DND-41 (cell line): ENCODE measurements at places on chromosomes 1 and 21.
A peak's percentile ranks its signal among the peaks of the same experiment; 100 is the strongest.

DNA sequence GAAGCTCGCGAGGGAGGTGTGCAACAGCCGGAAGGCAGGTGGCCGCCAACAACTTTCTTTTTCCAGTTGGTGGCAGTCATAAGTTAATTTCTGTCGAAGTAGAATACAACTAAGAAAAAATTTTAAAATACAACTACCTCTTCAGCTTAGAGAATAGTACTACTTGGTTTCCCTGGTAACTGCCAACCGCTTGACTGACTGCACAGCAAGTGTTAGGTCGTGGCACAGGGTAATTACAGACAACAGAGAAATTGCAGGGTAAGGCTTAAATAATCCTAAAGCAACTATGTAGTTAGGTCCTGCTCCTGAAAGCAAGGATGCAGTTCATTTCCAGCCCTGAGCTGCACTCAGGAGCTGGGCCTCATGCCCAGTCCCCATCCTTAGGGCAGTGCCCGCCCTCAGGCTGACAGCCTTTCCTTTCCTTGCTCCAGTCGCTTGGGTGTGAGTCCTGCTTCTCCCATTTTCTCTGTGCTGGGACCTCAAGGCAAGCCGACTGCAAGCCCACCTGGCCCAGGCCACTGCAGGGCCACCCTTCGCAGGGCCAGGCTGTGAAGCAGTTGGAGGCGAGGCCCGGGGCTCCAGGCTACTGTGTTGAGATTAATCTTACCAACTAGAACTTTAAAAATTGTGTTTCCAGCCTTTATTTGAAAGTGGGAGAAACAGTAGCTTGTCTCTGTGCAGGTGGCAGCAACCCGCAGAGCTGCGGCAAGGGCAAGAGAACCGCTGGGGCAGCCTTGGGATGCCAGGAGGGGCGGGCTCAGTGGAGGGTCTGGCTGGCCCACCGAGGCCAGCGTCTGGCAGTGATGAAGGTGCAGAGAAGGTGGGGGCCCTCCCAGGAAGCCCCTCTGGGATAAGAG lies 148.3 kb downstream of the PCBP3 start:
- no peak for DNase-seq

- no peak for DNase-seq
These were observed 19.0 kb downstream of the GART start for GRCh38 chr21:33522953-33523349.

DNA sequence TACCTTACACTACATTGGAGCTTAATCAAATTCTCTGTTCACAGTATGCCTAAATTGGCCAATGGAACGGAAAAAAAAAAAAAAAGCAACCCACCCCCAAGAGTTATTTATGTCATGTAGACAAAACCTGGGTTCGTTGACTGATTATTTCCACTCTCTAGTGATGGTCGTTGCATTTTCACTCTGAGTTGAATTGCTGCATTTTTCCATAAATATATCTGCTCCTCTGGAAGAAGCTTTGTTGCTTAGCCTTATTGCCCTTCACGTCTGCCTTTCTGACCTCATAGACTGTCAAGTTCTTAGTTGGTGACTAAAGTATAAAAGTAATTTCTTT lies 90.2 kb upstream of the RUNX1 start:
- no peak for DNase-seq

GRCh38 chr1:17021896-17022295 lies 10.2 kb upstream of the ATP13A2 start:
- DNase-seq: no peak

DNA sequence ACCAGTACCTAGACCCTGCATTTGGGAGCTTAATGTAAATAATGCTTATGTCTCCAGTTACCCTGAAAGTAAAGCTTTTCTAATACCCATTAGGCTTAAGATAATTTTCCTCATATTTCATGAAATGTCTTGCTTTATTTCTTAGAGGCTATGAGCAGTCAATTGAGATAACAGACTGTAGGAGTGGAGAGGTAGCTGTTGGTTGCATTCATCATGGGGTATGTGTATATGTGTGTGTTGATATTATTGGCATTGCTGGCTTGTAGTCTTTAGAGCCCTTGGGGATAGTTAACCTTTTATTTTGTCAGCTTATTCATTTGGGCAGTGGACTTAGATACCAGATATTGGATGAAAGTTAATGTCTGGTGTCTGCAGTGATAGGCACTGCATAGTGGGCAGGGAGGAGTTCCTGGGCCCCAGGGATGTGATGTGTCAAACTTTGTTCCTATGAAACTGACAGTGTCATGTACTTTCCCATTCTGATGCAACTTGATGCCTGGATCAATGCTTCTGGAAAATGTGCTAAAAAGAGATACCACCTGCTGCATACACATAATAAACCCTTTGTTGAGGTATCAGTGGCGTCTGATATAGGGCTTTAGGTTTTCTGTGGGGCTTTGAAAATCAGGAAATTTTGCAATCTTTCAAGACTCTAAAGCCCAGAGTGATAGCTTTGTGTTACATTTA lies 83.9 kb downstream of the MAST2 start:
- DNase-seq: no peak

- no peak for DNase-seq
These were observed 441.6 kb downstream of the OMA1 start for GRCh38 chr1:58104960-58105359.

DNA sequence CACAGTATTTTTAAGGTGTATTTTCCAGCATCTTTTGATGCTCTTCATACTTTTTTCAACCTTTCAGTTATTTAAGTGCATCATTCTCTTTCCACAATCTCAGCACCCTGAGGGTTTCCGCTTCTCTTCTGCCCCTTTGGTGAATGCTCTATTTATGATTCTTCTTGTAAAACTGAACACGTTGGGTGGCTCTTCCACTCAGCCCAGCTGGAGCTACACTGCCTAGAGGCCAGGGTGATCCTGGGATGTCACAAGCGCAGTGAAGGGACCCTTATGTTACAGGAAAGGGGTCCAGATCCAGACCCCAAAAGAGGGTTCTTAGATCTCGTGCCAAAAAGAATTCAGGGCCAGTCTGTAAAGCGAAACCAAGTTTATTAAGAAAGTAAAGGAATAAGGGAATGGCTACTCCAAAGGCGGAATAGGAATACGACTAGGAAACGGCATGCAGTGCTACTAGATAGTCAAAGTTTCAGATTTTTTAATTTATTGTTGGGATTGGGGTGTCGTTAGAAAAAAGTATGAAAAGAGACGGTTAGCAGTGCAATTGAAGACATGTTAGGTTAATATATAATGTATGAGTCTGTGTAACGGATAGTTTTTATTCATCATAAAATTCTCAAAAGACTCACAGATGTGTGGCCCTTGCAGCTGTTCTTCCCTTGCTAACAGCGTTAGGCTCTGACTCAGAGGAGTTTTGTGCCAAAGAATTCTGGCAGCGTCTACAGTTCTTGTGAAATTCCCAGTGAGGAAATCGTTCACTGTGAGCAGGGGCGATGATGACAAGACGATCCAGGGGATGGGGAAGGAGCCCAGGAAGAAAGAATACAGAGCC lies 14.4 kb upstream of the ERVH48-1 start:
- DNase-seq: no peak

DNA sequence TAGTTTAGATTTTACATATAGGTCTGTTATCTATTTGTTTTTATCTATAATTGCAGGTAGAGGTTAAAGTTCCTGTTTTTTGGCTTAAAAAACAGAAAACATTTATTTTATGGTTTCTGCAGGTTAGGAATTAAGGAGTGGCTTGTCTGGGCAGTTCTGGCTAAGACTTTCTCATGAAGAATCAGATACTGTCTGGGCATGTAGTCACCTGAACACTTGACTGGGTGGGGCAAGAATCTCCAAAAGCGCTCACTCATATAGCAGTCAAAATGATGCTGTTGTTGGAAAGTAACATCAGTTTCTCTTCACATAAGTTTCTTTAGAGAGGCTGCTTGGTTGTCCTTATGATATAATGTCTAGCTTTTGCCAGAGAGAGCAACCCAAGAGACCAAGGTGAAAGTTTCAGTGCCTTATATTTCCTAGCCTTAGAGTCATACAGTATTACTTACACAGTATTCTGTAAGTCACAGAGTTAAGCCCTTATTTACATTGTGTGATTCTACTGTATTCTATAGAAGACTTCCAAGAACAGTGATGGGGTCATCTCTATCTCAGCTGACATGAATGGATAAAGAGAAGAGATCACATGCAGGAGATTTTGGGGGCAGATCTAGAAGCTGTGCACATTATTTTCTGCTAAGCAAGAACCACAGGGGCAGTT lies 125.4 kb upstream of the GPR52 start:
- DNase-seq: no peak

DNA sequence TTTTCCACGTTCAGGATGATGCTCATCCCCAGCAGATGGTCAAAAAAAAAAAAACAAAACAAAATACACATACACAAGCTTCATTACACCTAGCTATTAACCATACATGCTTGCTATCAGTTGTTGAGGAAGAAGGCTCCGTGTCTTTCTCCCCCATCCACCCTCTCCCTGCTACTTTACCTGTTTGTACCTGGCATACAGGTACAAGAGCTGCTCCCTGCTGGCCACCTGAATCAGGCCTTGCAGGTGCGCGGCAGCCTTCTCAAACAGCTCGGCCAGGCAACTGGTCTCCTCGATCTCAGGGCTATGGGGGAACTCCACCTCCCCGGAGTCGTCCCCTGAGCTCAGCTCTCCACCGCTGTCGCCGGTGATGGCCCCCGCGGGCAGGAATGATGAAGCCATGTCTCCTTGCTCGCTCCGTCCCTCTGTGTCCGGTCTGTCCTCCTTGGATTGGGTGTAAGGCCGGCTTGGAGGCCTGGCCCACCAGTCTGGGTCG lies 464 bp downstream of the ACBD6 start:
- no peak for DNase-seq

DNA sequence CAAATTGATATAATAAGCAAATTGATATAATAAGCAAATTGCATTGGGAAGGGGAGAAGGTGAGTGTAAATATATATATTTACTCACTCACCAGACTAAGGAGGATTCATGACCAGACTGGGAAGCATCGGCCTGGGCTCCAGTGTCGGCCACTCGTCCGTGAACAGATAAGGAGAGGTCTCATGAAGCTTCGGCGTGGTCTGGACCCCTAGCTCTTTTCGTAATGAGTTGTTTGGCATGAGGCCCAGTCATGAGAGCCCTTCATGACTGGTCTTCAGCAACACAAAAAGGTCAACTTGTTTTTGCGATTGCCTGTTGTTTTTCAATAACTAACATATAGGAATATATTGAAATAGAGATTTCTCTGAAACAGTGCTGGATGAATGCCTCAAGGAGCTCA lies 222.9 kb upstream of the KCNK2 start:
- DNase-seq: no peak

DNA sequence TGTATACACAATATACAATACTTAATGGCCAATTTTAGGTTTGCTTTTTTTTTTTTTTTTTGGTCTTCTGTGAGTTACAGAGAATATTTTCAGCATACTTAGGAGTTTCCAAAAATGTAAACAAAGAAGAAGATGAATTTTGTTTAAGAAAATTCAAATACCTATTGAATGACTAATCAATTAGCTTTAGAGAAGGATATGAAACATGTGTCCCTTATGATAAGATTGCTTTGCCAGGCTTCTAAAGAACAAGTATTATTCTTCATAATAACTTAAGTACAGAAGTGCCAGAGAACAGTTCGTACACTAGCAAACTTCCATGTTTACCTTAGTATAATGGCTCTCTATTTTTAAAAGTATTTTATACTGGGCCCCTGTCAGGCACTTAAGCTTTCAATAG lies 1191.0 kb upstream of the NCAM2 start:
- no peak for DNase-seq

DNA sequence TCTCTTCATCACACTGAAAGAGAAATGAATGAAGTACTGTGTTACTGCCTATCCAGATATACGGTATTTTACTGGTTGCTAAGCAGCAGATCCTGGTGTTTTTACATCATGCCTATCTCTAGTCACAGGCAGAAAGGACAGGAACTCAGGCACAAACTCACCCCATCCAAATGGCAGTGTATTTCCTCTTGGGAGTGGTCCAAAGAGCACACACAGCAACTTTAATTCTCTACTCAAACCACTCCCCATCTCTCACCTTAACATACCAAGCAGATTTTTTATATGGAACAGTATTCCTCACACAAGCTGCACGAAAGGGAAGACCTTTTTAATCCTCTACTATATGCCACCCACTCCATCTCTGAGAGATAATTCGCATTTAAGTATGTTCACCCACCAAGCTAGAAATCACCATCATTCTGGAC lies 27.3 kb downstream of the EIF4G3 start:
- no peak for DNase-seq

DNA sequence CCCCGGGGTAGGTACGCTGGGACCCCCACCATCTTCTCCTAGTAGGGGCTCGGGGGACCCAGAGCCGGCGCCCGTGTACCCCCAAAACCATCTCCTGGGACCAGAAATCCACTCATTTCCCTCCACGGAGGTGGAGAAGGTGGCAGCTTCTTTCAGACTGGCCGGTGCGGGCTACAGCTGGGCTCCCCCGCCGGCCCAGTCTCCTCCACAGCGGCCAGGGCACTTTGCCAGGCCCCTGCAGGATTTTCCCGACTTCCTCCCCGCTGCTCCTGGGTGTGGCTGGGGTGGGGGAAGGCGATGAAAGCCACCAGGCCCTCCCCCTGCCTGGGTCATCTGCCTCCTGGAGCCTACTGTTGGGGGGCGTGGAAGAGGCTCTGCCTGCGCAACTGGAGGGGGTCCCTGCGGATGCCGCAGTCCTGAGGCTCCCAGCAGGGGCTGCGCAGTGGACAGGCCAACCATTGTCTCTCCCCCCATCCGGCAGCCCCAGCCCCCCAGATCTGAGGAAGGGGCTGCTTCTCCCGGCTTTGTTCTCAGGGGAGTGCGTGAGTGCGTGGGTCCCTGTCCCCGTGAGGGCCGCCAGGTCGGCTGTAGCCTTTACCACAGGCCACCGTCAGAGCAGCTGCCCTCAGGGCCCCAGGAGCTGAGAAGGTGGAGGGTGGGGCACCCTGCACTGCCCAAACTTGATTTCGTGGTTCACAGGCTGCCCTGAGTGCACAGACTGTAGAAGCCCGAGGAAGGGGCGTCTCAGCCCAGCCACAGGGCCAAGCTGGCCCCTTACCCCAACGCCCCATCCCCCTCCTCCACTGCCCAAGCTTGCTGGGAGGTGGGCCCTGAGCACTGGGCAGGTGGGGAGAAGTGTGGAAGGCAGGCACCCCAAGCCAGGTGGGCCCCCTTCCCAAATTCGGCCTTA lies 1.3 kb downstream of the AGRN start:
- no peak for DNase-seq

- DNase-seq: no peak
These were observed 2.3 kb downstream of the ADGRB2 start for GRCh38 chr1:31761883-31762282.

GRCh38 chr1:150612014-150612345 lies 17.4 kb downstream of the ENSA start:
- no peak for DNase-seq

DNA sequence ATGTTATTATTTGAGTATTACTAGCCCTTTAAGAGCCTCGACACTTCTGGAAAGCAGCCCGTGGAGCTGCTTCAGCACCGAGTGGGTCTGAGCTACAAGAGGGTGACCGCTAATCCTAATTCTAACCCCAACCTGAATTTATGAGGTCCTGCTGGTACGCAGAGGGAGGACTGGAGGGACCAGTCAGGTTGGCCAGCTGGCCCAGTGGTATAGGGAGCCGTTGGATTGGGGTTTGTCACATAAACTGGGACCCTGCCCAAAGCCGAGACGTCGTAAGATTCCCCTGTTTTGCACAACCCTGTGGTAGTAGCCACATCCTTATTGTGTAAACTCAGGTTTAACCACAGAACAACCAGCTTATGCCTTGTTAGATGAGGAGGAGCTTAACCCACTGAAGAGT lies 60.8 kb upstream of the F3 start:
- DNase-seq: peak; percentile 87

- DNase-seq: peak; percentile 68
These were observed 16.3 kb upstream of the OR10K1 start for GRCh38 chr1:158445376-158445775.

- peak; percentile 61 for DNase-seq
These were observed 132.8 kb downstream of the PTPRC start for GRCh38 chr1:198771563-198772153.

GRCh38 chr1:202355944-202356553 lies 7.5 kb downstream of the PPP1R12B start:
- DNase-seq: no peak
